ENCODE measurements at places on chromosomes 4 and X.

DNA sequence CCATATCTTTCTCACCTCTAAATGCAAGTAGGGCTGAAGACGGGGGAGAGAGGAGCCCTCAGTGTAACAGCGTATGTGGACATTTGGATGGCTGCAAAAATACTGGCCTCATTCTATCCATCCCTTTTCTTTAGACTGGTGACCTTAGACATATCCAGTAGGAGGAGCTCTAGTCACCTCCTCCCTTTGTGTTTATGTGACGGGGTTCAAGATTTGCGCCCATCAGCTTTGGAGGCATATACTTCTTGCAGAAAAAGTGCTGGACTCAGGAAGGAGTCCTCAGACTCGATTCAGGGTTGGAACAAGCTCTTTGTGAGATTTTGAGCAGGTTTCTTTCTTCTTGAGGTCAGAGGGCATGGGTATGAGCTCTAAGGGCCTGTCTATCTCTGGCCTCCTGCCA lies 86.2 kb downstream of the MAMLD1 start:
- no peak for DNase-seq

DNA sequence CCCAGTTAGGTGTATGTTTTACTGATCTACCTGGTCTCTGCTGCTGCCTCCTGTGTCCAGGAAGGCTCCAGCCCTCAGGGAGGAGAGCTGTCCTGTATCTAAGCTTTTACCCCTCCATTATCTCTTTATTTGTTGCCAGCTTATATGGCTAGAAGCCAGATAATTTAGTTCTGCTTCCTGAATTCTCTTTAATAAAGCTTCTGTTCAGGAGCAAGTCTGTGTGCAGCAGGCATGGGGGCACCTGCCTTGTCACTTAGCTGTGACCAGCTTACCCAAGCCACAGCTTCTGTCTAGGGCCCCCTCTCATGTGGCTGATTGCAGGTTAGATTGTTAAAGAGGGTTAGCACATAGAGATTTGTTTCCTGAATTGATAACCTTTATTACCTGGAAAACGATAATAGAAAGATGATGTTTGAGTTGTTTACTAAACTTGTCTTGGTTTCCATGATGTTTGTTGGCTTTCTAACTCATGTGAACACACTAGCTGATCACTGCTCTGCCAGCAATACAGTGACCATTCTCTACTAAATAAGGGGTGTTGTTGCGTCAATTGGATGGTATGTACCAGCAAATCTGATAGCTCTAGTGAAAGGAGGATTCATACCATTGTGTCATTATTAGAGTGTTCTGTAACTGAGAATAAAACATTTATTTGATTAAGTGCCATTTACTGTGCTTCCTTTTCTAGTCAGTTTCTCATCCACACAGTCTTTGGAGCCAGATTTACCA lies 189.8 kb upstream of the ANK2 start:
- DNase-seq: no peak

DNA sequence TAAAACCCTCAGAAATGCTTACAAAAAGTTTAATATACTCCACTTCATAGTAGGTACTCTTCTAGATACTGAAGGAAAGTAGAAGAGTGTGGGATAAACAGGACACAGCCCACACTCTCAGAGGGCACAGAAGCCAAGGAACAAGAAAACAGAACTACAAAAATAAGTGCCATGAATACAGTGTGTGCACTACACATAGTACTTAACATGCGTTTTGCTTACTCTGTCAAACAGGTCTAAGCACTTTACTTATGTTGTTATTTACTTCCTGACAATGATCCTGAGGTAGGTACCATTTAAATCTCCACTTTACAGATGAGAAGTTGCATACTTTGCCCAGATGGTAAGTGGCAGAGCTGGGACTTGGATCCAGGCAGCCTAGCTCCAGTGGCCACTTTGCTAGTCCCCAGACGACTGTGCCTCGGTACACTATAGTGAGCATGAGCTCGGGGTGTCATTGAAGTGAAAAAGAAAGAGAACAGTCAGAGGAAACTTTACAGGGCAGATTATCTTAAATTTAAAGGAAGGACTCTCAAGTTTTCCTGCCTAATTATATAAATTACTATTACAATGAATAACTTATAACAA lies 120.3 kb downstream of the BANK1 start:
- no peak for DNase-seq

GRCh38 chrX:38192007-38192810 lies 28.5 kb downstream of the SRPX start:
- no peak for DNase-seq

GRCh38 chr4:60400593-60400992 lies 799.5 kb upstream of the ADGRL3 start:
- DNase-seq: no peak

GRCh38 chr4:185259719-185260118 lies 50.3 kb downstream of the SNX25 start:
- DNase-seq: no peak

GRCh38 chrX:123961268-123962005 lies at the start of gene STAG2:
Gene STAG2, plus strand, starts transcription at chrX:123961706. Its CDS starts 60,922 bp downstream, at chrX:124022628.
- DNase-seq: peak; percentile 70

- no peak for DNase-seq
Measured at GRCh38 chr4:76562836-76563453, 127.9 kb downstream of the SHROOM3 start.

- DNase-seq: peak; percentile 71
Measured at GRCh38 chr4:110622841-110623717, at the start of gene PITX2. Gene PITX2, minus strand, starts transcription at chr4:110623077. Its CDS starts 617 bp downstream, at chr4:110622460.
